ENCODE measurements at places on chromosomes 12 and 14.

- no peak for DNase-seq
These were observed 153.6 kb downstream of the KTN1 start for GRCh38 chr14:55733599-55733998.

- DNase-seq: no peak
These were observed 505 bp upstream of the BCDIN3D start for GRCh38 chr12:49843411-49843810.

GRCh38 chr14:69107407-69108003 lies 45.4 kb downstream of the DCAF5 start:
- DNase-seq: peak; percentile 57

DNA sequence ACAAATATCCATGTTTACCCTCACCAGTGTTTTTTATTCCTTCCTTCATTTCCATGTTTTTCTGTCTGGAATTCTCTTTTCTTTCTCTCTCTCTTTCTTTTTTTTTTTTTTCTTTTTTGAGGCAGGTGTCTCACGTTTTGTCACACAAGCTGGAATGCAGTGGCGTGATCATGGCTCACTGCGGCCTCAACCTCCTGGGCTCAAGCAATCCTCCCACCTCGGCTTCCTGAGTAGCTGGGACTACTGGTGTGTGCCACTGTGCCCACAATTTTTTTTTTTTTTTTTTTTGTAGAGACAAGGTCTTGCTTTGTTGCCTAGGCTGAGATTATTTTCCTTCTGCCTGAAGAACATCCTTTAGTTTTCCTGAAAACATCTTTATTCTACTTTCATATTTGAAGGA lies 15.0 kb upstream of the AMIGO2 start:
- DNase-seq: no peak

DNA sequence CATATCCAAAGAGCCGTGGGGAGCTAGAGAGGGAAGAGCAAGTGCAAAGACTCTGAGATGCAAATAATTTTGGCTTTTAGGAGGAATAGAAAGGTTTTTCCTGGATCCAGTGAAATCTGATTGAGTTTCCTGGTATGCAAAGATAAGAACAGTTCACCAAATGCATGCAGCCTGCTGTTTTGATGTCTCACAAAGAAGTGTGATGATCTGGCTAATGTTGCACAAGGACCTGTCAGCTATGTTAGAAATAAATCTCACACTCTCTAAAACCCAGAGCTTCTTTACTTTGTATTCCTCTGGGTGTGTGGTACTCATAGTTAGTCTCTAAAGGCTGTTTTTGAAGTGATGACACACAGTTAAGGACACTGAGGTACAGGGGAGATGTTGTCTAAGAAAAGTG lies 321.4 kb downstream of the AACS start:
- DNase-seq: no peak

- no peak for DNase-seq
These were observed 49.2 kb upstream of the SGPP1 start for GRCh38 chr14:63777024-63777423.

- no peak for DNase-seq
These were observed 203.0 kb downstream of the SNAPC1 start for GRCh38 chr14:61965030-61965745.

DNA sequence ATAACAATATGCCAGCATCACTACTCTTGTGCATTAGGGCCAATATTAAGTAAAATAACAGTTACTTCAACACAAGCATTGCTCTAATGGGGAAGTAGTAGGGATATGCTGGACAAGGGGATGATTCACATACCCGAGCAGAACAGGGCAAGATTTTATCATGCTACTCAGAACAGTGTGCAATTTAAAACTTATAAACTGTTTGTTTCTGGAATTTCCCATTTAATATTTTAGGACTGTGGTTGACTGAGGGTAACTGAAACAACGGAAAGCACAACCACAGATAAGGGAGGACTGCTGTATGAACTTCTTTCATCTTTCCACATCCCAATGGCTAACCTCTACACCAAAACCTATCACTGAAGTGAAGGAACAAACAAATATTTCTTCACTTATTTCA lies 36.8 kb downstream of the SARNP start:
- DNase-seq: peak; percentile 83

DNA sequence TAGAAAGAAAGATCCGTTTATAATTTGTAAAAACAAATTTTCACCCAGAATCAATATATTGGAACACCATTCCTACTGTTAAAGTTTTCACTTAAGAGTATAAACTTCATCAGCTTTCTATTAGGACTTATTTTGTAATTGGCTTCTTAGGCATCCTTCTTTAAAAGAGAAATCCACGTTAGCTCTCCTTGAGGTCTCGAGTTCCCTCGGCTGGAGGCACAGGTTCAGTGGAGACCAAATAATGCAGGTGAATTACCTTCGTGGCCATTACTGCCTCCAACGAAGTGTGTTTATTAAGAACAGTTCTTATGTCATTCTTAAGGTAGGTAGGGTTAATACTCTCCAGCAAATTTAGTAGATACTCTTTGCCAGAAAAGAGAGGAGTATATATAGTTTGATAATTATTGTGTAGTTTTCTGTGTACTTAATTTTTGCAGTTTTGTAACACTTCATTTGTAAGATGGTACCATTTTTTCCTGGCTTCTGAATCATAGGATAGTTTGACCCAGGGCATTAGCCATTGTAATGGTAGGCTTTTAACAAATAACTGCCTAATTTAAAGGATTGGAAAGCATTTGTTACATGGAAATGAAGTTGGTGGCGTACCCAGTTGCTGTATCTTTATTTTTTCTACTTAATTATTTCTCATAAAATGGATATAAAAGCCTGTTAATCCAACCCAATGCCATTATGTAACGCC lies 2.2 kb downstream of the CALM1 start:
- no peak for DNase-seq

DNA sequence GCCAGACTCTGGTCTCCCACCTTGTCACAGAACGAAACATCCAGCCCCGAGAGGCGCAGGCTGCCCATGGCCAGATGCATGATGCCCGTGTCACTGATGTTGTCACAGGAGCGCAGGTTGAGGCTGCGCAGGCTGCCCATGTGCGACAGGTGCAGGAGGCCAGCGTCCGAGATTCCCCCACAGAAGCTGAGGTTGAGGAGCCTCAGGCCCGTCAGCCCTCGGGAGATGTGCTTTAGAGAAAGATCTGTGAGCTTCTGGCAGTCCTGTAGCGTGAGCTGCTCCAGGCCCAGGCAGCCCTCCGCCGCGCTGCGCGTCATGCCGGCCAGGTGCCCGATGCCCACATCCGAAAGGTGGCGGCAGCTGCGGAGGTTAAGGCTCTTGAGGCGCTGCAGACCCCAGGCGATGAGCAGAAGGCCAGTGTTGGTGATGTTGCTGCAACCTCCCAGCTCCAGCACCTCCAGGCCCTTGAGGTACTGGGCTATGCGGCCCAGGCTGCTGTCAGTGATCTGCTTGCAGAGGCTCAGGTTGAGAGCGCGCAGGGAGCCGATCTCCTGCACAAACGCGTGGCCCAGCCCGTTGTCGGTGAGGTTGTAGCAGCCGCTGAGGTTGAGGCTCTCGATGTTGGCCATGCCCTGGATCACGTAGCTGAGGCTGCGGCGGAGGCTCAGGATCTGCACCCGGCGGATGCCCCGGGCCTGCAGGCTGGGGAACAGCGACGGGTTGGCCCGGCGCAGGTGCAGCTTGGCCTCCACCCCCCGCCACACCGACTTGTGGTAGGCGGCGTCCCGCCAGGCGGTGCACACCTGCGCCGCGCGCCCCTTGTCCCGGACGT lies 991 bp downstream of the FBXL14 start:
- DNase-seq: peak; percentile 67

DNA sequence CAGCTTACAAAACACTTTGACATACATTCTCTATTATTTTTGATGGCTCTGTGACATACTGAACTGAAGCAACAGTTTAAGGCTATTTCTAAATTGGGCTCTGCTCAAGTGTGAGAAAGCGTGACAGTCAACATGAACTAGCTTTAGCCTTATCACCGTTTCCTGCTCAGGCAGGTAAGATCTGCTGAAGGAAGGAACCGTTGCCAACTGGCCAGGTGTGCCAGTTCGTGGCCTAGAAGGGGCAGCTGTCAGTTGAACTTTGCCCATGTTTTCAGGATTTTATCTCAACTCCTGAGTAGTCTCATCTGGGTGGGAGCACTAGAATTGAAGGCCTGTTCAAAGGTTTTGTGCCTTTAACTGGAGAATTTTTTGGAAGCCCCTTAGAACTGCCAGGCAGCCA lies 79.5 kb downstream of the ETV6 start:
- DNase-seq: no peak

DNA sequence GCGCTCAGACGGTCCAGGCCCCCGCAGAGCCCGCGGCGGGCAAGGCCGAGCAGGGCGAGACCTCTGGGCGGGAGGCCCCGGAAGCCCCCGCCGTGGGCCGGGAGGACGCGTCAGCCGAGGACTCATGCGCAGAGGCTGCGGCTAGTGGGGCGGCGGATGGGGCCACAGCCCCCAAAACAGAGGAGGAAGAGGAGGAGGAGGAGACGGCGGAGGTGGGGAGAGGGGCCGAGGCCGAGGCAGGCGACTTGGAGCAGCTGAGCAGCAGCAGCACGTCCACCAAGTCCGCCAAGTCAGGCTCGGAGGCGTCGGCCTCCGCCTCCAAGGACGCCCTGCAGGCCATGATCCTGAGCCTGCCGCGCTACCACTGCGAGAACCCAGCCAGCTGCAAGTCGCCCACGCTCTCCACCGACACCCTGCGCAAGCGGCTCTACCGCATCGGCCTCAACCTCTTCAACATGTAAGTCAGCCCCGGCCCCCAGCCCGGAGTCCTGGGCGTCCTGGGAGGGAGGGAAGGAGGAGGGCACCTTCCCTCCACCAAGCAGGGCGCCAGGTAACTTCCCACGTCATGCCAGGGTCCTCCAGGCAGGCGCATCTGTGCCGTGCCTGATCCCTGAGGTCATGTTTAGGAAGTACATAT lies 72.4 kb downstream of the IQSEC3 start:
- DNase-seq: no peak

DNA sequence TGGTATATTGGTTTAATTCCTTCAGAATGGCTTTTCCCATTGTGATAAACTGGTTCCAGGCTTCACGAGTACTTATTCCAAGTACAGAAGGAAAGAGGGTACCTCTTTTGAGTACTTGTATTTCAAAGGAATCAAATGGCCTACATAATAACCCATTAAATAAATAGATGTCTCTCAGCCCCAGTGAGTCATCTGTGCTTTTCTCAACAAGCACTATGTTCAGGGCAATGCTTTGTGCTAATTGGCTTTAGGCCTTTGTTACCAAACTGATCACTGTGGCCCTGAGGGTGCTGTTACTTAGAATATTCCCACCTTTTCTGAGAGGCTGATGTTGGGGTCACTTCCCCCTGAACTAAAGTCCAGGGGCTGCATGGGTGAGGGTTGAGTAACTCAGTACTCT lies 107.1 kb downstream of the LRRK2 start:
- DNase-seq: no peak

GRCh38 chr14:91484186-91484585 lies 25.9 kb downstream of the PPP4R3A start:
- peak; percentile 12 for DNase-seq

GRCh38 chr12:62817556-62818271 lies 117.2 kb downstream of the PPM1H start:
- DNase-seq: peak; percentile 78

DNA sequence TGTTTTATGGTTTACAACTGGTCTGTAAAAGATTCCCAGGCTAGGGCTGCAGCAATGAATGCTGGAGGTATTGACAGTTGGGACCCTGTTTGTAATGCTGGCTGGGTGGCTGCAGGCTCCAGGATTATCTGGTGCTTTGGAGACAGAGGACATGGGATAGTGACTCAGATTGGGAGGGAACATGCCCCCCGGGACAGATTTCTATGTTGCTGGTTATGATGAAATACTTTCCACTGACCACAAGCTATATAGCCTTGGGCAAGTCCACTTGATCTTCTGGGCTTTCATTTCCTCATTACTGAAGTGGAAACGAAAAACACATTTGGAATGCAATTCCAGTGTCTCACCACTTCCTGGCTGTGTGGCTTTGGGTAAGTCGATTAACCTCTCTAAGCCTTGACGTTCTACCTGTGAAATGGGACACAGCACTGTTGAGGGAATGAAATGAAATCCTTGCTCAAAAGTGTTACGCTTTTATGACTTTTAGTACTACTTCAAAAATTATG lies 6.3 kb upstream of the TPCN1 start:
- DNase-seq: peak; percentile 92

- DNase-seq: peak; percentile 54
These were observed 633 bp downstream of the STX2 start for GRCh38 chr12:130838284-130838950.

- DNase-seq: no peak
These were observed 53.1 kb downstream of the TMEM30B start for GRCh38 chr14:61227884-61228591.

DNA sequence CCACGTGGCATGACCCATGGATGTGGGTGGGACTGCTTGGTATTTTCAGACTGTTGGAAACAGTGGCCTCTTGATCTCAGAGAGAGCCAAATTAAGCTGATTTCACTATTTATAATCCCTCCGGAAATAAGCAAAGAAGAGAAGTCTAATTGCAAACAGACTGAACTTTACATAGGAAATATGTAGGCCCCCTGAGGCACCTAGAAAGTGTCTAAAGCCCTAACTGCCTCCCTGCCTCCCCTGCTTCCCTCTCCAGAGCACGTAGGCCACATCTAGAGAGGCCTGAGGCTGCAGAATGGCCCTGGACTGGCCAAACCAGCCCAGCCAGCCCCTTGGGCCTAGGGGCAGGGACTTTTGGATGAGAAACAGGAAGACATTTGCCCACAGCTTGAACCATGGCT lies 123.8 kb downstream of the ZFP36L1 start:
- no peak for DNase-seq

DNA sequence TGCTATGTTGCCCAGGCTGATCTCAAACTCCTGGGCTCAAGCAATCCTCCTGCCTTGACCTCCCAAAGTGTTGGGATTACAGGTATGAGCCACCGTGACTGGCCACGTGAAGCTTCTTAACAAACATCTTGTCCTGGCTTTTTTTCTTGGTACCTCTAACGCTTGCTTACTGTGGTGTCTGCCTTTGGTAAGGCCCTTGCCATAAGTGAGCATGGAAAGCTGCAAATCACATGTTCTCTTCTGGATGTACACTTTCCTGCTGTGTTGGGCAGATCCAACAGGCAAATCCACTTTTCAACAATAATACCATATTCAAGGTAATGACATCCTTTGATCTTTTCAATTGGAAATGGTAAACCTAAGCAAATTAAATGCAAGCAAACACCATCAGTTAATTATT lies 54.6 kb downstream of the ARF6 start:
- no peak for DNase-seq

GRCh38 chr14:35046751-35047536 lies 872 bp downstream of the FAM177A1 start:
- peak; percentile 52 for DNase-seq

DNA sequence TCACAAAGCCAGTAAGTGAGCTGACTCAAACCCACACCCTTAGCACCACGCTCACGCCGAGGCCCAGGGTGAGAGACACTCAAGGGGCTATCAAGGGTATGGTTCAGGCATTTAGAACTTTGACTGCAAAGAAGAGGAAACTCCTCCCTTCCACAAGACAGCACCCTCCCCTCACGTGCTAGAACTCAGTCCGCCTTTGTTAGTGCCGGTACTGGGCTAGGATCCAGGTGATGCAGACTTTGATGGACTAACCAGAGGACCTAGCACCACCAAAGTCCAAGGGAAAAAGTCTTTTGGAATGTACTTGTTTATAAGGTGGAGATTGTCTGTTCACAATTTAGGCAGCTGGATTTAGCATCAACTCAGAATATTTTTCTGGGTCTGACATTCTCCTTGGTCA lies 33.7 kb downstream of the VWF start:
- no peak for DNase-seq

Measured in OCI-M1 (cell line).